ENCODE measurements at places on chromosomes 6 and 20. TPM values are rescaled to one million over a fixed set of nuclear protein-coding genes. Genes with fewer than 3 reads are reported as not detected.

The SLC22A16 gene
- total RNA-seq: not detected

The RAET1L gene
- not detected for total RNA-seq

The NKAPL gene
- 0.57 TPM for total RNA-seq

The LCA5 gene
- 3.3 TPM for total RNA-seq

The PROKR2 gene
- total RNA-seq: not detected

The SLC17A1 gene
- total RNA-seq: not detected

The C6orf163 gene
- total RNA-seq: 1.3 TPM

The TRIM15 gene
- not detected for total RNA-seq

The CALHM4 gene
- 0.25 TPM for total RNA-seq

The SRSF6 gene
- 31.9 TPM for total RNA-seq

The C6orf120 gene
- 15.2 TPM for total RNA-seq

Data from bladder microvascular endothelial cell (primary cell).